Mammary epithelial cell (primary cell): ENCODE measurements at places on chromosomes 4 and X. TPM values are rescaled to one million over a fixed set of nuclear protein-coding genes. Genes with fewer than 3 reads are reported as not detected.

DNA sequence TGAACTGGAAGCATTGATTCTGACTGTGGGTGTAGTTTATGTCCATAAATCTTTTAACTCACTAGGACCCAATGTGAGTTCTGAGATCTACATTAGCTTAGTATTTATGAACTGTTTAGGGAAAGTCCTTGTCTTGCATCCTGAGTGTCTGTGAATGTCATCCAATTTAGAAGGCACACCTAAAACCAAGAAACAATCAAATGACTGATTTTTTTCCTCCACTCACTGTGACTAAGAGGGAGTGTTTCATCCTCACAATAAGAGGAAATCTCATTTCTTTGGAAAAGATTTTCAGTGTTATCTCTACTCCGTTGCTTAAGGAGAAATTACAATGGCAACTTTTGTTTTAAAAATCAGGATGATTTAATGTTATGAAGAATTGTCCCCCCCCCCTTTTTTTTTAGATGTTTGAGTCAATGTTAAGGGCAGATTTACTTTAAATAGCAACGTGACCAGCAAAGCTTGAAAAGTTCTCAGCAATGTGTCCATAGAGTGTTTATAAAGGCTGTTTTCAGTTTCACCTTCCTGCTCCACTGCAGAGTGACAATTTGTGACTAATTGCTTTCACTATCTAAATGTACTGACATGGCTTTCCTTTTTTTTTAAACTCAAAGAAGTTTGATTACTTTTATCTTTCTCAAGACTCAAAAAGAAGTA is 173.0 kb downstream of the SPCS3 start:
- DNase-seq = peak; percentile 53

GRCh38 chrX:64580605-64581004 is 185.4 kb upstream of the MTMR8 start:
- DNase-seq = no peak

DNA sequence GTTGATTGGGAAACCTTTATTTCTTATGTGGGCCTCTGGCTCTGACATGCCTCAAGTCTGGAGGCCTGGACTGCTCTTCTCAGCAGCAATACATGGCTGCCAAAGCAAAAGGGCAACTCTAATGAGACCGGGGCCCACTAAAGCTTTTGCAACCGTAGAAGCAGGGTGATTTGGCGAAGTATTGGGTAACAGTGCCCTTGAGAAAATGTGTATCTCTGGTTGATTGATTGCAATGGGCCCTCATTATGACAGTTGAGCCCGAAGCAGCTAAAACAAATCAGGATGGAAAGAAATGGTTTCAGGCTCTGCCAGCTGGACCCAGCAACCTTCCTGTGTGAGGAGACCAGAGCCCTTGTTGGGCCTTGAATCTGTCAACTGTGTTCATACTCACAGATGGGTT is 73.4 kb downstream of the CLCN4 start:
- DNase-seq = no peak

DNA sequence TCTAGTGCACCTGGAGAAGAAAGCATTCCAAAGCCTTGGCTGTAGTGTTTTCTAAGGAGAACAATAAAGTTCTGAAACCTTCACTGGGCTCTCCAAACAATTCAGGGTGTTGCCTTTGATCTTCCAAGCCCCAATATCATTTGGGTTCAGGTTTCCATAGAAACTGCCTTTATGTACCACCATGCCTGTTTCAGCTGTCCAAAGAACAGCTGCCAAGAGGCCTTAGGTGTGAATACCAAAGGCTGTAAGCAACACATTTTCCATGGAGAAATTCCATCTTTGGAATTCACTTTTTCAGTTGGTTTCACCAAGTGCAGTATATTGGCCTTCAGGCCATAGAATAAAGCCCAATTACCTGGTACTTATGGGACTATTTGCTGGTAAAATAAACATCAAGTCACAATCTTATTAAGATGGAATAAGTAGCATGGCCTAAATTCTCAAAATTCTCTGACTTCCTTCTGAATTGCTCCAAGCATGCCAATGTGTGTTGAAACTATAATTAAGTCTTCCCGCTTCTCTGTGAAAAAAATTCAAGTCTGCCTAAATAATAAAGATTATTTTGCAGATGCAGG is 61.9 kb downstream of the COX18 start:
- DNase-seq = no peak

DNA sequence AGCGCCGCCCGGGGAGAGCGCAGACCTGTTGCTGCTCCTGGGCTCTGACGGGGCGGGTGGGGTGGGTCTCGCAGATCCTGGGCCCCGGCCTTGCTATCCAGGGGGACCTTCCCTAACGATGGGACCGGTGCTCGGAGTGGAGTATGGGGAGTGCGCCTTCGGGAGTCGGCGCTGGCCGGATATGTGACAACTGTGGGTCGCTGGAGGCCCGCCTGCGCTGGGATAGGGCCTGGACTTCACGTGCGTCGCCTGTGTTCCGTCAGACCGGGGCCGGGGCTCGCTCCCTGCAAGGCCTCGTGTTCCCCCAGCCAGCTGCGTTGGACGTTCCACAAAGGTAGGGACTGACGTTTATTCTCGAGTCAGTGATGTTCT is 1.3 kb downstream of the TBL1X start:
- DNase-seq = no peak

GRCh38 chrX:46208225-46208854 is 336.9 kb downstream of the ZNF674 start:
- DNase-seq = peak; percentile 65

DNA sequence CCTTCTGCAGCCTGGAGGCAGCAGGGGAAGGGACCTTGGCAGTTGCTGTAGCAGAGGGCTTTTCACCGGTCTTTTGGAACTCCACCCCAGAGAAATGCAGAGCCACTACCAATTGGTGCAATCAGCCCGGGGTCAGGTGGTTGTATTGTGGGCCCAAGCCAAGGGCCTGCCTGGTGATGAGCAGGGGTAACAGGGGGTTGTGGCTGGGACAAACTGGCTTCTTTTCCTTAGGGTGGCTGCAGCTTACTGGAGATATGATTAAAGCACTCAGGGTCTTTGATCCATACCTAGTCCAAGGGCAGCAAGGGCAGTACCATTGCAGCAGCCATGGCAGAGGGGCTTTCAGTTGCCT is 28.1 kb downstream of the ENPEP start:
- no peak for DNase-seq

DNA sequence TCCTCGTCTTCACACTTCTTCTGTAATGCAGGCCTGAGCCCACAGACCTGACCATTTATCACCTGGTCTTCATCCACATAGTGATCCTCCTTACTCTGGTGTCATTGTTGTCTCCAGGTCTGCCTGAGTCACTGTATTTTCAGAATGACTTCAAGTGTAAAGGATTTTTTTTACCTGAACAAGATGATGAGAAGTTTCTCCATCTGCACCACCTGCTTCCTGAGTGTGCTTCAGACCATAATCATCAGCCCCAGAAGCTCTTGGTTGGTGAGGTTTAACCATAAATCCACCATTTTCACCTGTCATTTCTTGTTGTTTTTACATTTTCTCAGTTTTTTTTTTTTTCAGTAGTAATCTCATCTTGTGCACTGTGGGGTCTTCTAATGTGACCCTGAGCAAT is 39.0 kb downstream of the WDR13 start:
- DNase-seq = no peak

DNA sequence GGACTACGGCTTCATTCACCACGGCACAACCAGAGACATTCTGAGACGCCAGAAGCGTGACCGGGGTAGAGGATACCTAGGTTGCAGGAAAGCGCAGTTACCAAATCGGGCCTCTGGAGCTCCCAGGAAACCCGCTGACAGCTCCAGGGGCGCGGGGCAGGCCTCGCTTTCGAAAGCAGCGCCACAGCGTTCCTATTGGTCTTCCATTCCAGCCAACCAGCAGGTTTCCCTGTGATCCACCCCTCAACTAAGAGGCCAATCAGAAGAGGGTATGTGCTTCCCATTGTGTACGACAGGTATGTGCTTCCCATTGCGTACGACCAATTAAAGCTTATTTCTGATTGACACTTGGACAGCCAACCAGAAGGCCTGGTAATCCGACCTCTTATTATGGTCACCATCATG is 14.9 kb downstream of the SNX12 start:
- no peak for DNase-seq

DNA sequence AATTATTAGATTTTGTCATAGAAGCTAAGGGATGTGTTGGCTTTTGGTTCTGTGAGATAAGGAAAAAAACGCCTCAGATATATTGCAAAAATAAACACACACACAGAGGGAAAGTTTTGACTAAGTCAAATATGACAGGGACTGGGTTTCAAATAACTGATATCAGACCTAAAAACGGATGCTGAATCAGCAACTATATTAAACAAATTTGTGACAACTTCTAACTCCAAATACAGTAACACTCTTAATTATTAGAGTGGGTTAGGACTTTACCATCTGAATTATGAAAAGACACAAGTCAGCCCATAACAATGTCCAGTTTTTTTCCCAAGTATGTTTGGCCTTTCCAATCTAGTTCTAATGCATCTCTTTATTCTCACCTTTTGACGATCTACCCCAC is 2693.1 kb downstream of the ARAP2 start:
- DNase-seq = no peak

DNA sequence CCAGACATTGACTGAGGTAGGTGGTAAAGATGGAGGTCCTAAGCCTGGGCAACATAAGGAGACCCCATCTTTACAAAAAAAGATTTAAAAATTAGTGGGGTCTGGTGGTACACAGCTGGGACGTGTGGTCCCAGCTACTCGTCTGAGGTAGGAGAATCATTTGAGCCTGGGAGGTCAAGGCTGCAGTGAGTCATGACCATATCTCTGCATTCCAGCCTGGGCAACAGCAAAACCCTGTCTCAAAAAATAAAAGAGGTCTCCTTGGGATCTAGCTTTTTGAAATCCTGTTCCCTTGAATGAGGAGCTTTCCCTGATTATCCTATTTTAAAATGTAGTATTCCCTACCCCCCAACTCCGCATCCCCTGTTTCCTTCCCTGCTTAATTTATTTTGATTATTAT is 78.7 kb upstream of the OGT start:
- DNase-seq = no peak

DNA sequence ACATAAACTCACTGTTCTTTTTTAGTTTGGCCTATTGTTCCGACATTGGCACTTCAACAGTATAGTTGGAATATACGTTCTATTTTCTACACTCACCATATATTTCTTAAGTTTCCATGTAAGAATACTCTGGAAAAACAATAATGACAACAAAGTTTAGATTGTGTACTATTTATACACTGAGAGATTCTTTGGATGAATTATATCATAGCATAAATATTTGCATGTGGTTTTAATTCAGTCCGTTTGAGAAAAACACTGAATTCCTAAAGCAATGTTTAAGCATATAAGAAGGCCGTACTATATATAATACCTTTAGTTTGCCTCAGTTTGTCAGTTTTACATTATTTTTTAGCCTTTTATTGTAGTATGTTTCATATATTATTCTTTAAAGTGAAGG is 82.4 kb downstream of the RAP1GDS1 start:
- DNase-seq = no peak

DNA sequence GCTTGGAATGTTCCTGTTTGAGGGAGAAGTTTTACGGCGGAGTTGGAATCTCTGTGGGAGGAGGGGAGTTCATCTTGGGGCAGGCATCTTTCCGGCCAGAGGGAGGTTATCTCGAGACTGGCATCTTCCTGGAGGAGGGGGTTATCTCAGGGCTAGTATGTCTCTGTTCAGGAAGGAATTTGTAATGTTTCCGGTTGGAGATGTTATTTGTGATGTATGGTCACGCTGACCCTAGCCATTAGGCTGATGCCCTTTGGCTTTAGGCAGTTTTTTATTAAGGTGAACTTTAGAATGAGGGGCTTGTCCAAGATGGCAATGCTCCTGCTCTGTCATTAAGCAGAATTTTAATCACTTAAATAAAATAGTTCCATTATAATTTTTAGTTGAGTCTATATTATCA is 449.7 kb downstream of the PCDH10 start:
- no peak for DNase-seq

DNA sequence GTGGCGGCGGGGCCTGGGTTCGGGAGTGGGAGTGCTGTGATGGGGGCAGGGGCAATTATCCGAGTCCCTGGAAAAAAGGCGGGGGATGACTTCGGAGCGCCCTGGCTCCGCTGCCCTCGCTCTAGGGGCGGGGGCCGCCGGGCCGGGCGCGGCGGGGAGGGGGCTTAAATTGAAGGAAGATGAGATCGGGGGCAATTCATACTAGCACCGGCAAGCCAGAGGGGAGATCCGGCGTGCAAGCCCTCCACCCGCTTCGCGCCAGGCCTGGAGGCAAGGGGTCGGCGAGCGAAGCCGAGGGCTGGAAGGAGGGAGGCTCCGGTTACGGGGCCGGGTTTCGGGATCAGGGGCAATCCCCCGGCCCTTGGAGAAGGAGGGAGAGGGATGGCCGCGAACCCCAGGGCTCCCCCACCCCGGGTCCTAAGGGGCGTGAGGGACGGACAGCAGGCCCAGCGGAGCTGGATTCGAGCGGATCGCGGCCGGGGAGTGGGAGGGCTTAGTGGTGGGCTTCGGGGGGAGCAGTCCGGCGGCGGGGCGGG is 1.2 kb downstream of the BCORL1 start:
- no peak for DNase-seq

DNA sequence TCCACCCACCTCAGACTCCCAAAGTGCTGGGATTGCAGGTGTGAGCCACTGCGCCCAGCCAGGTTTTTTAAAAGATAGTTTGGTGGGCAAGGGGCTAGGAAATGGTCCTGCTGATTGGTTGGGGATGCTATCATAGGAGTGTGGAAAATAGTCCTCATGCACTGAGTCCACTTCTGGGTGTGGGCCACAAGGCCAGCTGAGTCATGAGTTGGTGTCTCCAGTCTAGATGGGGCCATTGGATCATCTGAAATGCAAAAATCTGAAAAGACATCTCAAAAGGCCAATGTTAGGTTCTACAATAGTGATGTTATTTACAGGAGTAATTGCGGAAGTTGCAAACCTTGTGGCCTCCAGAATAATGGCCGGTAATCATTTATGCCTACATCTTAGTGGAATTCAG is 221.1 kb downstream of the ZNF674 start:
- DNase-seq = no peak

- DNase-seq = peak; percentile 73
These were observed 143.0 kb upstream of the FAM241A start for GRCh38 chr4:112002248-112002661.

GRCh38 chr4:47490550-47490949 is 5.5 kb downstream of the ATP10D start:
- DNase-seq = peak; percentile 34

DNA sequence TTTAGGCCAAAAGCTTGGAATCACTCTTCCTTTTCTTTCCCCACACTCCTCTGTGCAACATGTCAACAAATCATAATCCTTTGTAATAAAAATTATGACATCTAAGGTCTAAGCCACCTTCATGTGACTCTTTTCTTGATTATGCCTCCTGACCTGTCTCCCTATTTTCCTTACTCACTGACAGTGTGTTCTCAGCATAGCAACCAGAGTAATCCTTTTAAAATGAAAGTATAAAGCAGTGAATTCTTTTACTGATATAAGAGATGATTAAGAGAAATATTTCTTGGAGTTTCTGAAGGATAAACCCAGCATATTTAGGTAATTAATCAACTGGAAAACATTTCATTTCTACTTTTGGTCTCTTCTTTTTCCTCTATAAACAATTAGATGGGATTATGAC is 44.7 kb downstream of the USO1 start:
- no peak for DNase-seq

- DNase-seq = no peak
These were observed 64.3 kb downstream of the TMEM131L start for GRCh38 chr4:153530284-153530999.

REPS2 gene
- 2.6 and 4.8 TPM in 2 replicates for total RNA-seq

ASMT gene
- total RNA-seq = not detected

LETM1 gene
- 71.2 TPM for total RNA-seq

TMEM255A gene
- total RNA-seq = not detected

SMIM10L2A gene
- total RNA-seq = 3.7 and 10.0 TPM in 2 replicates

TSC22D3 gene
- 53.9 and 58.6 TPM in 2 replicates for total RNA-seq

TENT5D gene
- not detected in 2 replicates for total RNA-seq

PTTG2 gene
- not detected in 2 replicates for total RNA-seq

RWDD4 gene
- total RNA-seq = 24.0 and 28.5 TPM in 2 replicates

LNX1 gene
- total RNA-seq = 0.83 TPM

FAM53A gene
- 3.7 TPM for total RNA-seq

RASL11B gene
- total RNA-seq = 3.5 TPM

C4orf36 gene
- 2.7 TPM for total RNA-seq
